ENCODE measurements at places on chromosomes 2 and 18.
A peak's percentile ranks its signal among the peaks of the same experiment; 100 is the strongest.

DNA sequence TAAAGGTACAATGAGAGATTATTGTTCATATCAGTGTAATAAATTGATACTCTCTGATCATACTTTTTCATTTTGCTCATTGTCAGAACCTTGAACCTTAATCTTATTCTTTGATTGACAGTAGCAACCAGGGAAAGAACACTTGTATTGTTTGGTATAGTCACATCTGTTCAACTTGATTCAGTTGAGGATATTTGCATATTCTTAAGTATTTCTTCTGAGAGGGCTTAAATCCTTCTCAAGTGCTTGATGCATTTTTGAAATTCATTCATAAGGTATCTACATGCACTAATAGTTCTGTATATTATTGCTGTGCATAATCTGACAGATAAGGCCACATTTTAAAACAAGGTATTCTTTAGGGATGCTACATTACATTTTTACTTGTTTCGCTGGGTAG lies 118.9 kb downstream of the EHBP1 start:
- DNase-seq: no peak

DNA sequence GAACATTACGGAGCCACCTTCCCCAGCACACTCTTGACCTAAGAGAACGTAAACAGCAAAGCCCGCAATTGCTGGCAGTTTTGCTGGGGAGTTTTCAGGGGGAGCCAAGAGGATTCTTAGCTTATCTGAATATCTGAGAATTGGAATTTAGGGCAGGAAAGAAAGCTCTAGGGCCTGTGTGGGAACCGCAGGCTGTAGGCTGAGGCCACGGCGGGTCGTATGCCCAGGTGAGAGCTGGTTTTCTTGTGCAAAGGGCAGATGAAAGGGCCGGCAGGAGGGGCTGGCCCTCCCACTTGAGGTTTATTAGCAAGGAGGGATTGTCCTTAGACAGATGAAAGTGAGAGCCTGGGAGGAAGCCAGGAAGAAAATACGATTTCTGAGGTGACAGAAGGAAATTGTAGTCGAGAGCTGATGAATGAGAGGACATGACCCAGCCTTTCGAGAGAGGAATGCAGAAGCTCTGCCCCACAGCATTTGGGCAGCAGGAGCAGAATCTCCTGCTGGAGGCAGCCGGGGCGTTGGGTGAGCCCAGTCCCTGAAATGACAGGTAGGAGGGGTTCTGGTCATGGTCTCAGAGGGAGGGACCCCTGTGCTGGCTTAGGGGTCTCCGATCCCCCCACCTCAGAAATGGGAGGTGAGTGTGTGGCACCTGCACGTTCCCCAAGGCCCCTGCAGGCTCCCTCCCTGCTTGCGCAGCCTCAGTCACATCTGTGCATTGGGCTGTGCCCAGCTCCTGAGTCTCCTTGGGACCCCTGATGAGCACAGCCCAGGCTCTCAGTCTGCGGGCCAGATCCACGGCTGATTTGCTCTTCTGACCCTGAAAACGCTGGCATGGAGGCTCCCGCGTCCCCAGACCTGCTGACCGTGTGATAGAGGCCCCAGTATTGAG lies 61.1 kb downstream of the CABLES1 start:
- no peak for DNase-seq

- no peak for DNase-seq
Measured at GRCh38 chr2:238684362-238685326, 163.2 kb upstream of the TWIST2 start.

DNA sequence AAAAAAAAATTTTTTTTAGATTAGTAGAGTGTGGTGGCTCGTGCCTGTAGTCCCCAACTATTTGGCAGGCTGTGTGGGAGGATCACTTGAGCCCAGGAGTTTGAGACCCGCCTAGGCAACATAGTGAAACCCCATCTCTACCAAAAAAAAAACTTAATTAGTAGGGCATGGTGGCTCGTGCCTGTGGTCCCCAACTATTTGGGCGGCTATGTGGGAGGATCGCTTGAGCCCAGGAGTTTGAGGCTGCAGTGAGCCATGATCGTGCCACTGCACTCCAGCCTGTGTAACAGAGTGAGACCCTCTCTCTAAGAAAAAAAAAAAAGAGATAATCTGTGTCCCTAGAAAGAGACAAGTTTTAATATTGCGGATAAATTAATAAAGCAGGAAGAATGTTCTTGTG lies 8.8 kb downstream of the GPR55 start:
- DNase-seq: no peak

DNA sequence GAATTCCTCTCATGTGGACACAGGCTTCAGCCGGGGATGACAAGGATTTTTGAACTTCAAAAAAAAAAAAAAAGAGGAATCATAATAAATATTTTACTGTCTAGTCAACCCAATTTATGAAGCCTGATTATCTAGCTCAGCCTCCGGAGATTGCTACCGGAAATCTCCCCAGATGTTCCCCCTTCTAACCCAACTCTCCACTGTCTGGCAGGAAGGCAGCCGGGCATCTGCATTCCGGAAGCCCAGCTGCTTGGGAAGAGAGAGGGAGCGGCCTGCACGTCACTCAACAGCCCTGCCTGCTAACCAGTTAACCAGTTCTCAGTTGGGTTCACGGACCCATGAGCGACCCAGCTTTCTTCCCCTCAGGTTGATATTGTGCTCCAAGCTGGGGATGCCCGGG lies 87.2 kb upstream of the POU3F3 start:
- no peak for DNase-seq

GRCh38 chr2:36675579-36676282 lies 20.8 kb upstream of the VIT start:
- DNase-seq: no peak

GRCh38 chr2:18169893-18170175 lies 291.4 kb downstream of the KCNS3 start:
- no peak for DNase-seq

DNA sequence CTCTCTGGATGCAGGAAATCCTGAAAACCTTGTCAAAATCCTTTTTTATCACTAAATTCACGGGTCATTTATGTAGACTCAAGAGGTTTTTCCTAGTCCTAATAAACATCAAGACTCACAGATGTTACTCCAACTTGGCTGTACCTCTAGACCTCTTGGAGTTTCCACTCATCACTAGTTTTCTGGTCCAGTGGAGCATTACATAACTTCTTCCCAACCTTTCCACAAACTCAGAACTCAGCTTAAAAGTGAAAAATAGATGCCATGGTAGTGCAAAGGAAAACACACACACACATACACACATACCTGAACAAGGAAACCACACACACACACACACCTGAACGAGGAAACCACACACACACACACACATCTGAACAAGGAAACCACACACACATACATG lies 807.2 kb downstream of the LRP1B start:
- no peak for DNase-seq

GRCh38 chr2:220243571-220243970 lies 616.1 kb downstream of the SLC4A3 start:
- DNase-seq: no peak

- no peak for DNase-seq
Measured at GRCh38 chr2:6526093-6526824, 339.4 kb downstream of the CMPK2 start.

DNA sequence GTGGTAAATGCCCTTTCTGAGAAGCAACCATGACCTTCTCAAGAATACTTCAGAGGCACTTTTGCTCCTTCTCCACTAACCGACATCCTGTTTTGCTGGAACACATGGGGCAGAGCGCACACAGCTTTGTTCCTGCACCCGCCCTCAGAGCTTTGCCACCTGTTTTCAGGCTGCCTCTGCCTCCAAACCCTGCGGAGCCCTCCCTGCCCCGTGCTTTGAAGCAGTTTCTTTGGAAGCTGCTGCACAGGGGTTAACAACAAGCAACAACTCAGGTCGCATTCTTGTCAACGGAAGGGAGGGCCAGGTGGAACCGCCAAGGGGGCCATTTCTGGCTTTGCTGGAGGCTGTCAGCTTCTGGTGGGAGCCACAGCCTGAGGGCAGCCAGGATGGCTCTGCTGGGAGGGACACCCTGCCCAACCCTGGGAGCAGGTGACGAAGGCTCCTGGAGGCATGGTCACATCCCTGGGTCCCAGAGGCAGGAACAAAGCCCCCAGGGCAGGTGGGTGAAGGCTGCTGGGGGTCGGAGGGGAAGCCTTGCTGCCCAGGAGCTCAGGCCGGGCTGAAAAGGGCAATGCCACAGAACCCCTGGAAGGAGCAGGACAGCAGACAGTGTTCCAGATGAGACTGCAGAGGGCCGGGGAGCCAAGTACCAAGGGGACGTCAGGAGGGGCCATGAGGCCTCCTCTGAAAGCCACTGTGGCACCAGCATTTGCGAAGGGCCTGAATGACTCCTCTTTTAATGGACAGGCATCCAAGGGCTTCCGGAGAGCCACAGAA lies 46.8 kb downstream of the MRPS5 start:
- DNase-seq: peak; percentile 73

DNA sequence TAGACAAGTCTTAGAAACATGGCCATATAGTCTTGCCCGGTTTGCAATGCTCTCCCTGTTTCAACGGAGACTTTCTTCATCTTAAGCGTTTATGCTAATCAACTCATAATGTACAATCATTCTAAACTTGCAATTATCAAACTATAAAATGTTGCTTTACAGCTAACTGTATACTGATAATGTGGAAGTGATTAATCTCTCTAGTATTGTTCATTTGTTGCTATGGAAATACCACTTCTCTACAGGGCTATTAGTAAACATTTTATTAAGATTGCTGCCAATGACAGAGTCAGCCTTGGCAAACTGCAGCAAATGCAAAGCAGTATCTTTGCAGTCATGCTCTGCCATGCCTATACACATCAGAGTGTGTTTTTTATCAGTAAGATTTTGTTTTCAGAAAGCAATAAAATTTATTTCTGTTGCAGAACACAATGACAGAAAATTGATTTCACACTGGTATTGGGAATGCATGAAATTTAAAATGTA lies 1201.8 kb upstream of the CDH2 start:
- no peak for DNase-seq

GRCh38 chr2:149904352-149905175 lies 317.0 kb upstream of the MMADHC start:
- DNase-seq: no peak

- no peak for DNase-seq
Measured at GRCh38 chr2:200337621-200338020, 31.1 kb downstream of the SPATS2L start.

- no peak for DNase-seq
Measured at GRCh38 chr2:138708682-138709241, 71.4 kb downstream of the NXPH2 start.

GRCh38 chr2:202682274-202682673 lies 47.5 kb downstream of the FAM117B start:
- no peak for DNase-seq

DNA sequence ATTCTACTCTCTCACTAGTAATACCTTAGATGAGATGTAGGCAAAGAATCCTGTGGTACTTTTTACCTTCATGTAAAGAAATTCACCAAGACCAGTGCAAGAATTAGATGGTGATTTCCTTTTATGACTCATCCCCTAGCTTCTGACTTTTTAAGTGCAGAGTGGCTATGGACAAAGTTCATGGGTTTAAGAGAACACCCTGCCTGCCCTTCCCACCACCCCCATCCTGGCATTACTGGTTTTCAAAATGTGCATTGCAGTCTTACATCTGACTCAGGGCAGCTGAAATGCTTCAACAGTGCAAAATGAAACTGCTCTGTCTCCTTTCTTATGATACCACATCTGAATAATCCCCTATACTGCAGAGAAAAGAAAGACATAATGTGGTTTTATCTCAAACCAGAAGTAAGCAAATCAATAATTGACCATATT lies 22.6 kb downstream of the MAIP1 start:
- no peak for DNase-seq

Data from CD4-positive, alpha-beta T cell treated with Interleukin-10 for 1 hour (primary cell).